ENCODE measurements at places on chromosomes 1 and 21.

DNA sequence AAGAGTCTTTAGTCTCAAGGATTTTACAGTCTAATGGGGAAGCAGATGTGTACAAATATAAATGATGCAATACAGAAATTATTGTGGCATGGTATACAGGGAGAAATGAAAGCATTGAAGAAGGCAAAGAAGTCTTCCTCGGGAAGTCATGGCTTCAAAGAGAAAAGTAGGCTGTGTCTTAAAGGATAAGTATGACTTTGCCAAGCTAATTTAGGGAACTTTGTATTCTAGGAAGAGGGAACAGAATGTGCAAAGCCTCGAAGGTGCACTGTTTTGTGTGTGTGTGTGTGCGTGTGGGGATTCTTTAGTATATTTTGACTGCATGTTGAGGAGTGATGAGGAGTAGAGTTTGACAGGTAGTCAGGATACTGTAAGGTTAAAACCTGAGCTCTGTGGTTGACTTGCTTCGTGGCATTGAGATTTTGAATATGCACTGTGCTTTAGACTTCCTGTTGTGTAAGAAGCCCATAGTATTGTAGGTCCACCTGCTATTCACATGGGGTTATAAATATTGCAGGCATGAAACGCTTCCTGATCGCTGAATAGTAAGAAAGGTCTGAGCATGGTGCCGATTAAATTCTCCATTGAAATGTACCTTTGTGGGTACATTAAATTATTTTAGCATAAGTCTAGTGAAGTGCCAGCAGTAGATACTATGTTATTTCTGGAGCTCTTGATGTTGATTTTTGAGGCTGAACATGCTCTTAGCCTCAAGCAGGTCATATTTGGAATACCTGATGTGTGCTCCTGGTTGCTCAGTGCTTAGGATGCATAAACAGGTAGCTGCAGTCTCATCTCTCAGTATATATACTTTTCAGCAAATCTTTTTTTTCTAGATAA, 8.0 kb downstream of the SMAP2 start:
- DNase-seq, result no peak

GRCh38 chr1:56548571-56548970, 30.8 kb downstream of the PLPP3 start:
- no peak for DNase-seq

DNA sequence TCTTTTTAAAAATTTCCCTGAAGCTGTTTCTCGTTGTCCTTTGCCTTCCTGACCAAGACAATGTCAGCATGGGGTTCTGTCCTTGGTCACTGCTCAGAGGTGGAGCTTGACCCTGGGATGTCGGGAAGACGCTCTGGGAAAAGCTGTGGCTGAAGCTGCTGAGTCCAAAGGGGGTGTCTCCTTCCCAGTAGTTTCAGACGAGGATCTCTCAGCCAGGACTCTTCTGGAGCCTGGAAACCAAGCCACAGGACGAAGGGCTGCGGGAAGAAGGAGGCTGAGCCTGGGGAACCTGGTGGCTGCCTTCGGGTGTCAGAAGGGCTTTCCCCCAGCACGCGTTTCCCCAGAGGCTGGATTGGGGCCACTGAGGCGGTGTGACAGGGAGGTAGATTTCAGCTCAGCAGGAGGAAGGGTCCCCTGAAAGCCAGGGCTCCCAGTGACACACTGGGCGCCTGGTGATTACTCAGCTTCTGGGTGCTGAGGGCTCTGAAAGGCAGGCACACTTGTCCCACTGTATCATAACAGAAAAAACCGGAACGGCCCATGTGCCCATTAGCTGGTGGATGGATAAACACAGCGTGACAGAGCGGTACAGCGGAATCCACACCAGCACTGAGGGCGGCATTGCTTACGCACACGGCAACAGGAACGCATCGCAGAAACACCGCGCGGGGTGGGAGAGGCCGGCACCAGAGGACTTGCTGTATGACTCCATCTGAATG, 5.0 kb upstream of the KRTAP12-1 start:
- no peak for DNase-seq

DNA sequence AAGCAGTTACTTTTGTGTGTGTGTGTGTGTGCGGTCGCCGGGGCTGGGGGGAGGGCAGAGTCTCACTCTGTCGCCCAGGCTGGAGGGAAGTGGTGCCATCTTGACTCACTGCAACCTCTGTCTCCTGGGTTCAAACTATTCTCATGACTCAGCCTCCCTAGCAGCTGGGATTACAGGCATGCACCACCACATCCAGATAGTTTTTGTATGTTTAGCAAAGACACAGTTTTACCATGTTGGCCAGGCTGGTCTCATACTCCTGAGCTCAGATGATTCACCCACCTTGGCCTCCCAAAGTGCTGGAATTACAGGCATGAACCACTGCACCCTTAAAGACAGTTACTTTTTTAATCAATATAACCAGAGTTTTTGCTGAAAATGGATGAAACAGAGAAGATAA, 207.0 kb downstream of the PTPRC start:
- DNase-seq, result no peak

DNA sequence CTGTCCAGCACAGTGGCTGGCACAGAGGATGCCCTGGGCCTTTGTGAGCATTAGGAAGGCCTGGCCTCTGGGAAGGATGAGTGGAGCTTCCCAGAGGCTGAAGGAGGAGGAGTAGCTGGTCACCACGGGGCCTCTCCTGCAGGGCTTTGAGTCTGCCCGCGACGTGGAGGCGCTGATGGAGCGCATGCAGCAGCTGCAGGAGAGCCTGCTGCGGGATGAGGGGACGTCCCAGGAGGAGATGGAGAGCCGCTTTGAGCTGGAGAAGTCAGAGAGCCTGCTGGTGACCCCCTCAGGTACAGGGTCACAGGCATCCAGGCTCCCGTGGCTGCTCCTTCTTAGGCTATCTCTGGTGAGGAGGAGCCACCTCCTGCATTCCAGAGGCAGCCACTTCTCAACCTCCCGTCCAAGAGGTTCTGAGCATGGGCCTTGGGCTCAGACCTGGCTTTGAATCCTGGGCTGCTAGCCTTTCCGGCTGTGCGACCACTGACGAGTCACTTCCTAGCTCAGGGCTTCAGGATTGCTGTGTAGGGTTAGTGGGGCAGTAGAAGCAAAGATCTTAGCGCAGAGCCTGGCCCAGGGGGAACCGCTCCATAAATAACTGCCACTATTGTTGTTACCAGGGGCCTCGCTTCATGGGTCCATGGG, 14.0 kb downstream of the SESN2 start:
- DNase-seq, result no peak

DNA sequence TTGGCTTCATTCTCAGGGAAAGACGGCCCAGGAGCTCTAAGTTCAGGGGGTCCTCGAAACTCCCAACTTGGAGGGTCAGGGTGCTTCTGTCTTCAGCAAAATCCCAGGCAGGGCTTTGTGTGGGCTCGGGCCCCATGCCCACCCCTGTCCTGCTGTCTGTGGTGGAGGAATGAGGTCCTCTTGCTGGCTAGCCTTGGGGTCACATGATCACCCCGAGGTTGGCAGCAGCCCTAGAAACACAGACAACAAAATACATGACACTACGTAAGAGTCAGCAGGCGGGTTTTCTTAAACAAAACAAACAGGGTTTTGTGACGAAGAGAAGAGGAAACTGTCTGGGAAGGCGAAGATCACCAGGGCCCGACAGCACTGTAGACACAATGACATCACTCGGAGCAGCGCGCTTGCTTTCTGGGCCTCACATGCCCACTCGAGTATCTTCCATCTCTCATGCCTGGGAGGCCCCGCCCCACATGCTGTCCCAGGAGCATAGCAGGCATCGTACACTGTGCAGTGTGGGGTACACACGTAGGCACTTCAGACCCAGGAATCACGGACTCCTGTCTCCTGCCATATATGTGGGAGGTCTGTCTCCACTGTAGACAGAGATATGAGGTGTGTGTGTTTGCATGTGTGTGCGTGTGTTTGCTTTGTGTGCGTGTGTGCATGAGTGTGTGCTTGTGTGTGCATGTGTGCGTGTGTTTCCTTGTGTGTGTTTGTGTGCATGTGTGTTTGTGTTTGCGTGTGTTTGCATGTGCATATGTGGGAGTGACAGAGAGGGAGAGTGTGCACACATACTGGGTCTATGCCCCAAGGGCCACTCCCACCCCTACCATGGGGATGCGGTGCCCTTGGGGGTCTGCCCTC, 94.7 kb downstream of the SIK1 start:
- DNase-seq, result no peak

DNA sequence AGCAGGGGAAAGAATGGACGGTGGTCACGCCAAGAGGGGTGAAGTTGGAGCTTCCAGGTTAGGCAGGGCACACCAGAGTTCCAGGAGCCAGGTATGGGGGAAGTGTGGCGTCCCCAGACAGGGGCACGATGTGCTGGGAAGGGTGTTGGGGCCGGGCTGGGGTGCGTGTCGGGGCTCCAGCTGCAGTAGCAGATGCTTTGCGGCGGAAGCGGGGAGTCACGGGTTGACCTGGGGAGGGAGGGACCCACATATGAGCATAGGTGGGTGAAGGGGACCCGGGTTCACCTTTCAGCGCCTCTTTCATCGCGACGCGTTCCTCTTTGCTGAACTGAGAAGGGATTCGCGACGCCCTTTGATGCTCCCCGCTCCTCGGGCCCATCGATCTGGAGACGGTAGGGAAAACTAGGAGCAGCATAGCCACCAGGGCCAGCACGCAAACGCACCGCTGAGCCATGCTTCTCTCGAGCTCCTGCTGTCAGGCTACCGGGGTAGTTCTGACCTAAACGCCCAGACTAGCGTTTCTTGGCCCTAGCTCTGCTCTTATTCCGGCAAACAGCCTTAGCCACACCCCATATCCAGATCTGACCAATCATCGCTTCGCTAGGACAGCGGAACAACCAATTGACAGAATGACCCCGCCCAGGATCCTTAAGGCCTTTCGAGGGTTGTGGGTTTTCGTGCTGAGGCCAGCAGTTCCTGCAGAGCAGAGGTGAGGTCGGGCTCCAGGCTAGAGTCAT, at the start of gene PM20D1:
TSS of gene PM20D1 (minus strand) at position 514 of the 737 bp plus-strand sequence. CDS start at position 454, 60 bp downstream.
- DNase-seq, result no peak
